ENCODE measurements at places on chromosomes 2 and 18. TPM values are rescaled to one million over a fixed set of nuclear protein-coding genes. Genes with fewer than 3 reads are reported as not detected.

Gene POTEC
- total RNA-seq, result under 0.01 TPM

Gene SUCLG1
- 74.0 TPM for total RNA-seq

Gene PCARE
- total RNA-seq, result not detected

Gene AQP12B
- not detected for total RNA-seq

Gene PSMA8
- total RNA-seq, result under 0.01 TPM

Gene TMEM169
- total RNA-seq, result 0.28 TPM

Gene GTF2A1L
- total RNA-seq, result 1.1 TPM

Gene SERPINB13
- total RNA-seq, result not detected

Gene LIPG
- total RNA-seq, result 48.9 TPM

Gene SKA1
- 2.8 TPM for total RNA-seq

Gene UBXN4
- total RNA-seq, result 62.5 TPM

Gene MATN3
- total RNA-seq, result 0.28 TPM

Gene LRP1B
- total RNA-seq, result under 0.01 TPM

Gene TWIST2
- 13.4 TPM for total RNA-seq

Gene PRSS56
- not detected for total RNA-seq

Gene CCDC121
- 1.1 TPM for total RNA-seq

Gene IL1R1
- total RNA-seq, result 136 TPM

Gene AGAP1
- total RNA-seq, result 14.1 TPM

Gene PAX3
- total RNA-seq, result not detected

Gene APLF
- total RNA-seq, result 3.5 TPM

Gene RAPGEF4
- 9.6 TPM for total RNA-seq
